ENCODE measurements at places on chromosomes 6 and 20.

- no peak for DNase-seq
Measured at GRCh38 chr6:3746119-3746691, 5.3 kb downstream of the PXDC1 start.

- no peak for DNase-seq
Measured at GRCh38 chr6:53796451-53796780, 1.6 kb downstream of the LRRC1 start.

DNA sequence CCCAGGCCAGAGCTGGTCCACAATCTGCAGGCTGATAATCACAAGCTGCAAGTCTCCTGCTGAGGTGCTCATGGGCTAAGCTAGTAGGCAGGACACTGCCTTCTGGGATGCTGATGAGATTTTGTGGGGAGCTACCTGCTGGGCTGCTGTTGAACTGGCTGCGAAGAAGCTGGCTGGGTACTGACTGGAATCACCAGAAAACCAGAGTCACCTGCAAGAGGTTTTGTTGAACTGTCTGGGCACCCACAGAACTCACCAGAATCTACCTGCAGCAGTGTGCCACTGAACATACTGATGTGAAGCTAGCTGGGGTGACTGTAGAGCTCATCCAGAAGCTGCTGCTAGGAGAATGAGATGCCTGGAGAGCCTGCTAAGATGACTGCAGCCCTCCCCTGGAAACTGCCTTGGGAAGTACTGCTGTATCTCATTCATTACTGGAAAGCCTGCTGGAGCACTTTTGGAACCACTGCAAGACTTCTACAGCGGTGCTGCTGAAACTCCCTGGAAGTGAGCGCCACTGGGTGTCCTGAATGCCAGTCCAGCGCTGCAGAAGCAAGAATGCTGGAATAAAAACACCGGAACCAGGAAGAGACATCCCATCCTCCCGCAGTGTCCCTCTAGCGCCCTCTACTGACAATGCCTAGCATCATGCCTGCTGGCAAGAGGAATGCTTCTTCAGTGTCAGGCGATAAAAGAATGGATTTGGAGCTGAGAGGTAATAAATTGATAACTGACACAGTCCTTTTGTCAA, 64.9 kb upstream of the ARHGAP18 start:
- DNase-seq, result peak; percentile 55

- no peak for DNase-seq
Measured at GRCh38 chr6:144377586-144378210, 92.6 kb downstream of the UTRN start.

GRCh38 chr6:26478985-26479278, 21.2 kb upstream of the BTN1A1 start:
- no peak for DNase-seq

GRCh38 chr6:133923938-133924593, 29.0 kb upstream of the TBPL1 start:
- DNase-seq, result peak; percentile 70

DNA sequence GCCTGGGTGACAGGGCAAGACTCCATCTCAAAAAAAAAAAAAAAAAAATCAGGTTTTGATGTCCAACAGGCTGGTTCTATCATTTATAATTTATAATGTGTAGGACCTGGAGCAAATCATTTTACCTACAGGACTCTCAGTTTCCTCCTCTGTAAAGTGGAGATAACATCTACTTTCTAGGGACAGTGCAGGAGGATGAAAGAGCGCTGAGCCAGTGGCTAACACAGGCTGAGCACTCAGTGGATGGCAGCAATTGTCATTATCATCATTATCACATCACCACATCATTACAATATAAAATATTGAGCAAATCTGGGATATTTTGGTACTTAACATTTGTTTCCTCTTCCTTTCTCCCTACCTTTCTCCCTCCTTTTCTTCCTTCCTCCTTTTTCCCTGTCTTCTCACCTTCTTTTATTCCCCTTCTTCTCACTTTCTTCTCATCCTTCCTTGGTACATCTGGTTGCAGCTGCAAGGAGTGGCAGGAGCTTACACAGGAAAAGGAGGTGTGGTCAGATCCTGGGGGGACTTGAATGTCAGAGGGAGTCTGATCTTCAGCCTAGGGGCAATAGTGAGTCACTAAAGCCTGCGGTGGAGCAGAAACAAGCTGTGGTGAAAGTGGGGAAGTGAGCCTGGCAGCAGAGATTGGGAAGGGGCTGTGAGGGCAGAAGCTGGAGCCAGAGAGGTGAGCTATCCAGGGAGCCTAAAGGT, 24.6 kb upstream of the CTNNBL1 start:
- no peak for DNase-seq

DNA sequence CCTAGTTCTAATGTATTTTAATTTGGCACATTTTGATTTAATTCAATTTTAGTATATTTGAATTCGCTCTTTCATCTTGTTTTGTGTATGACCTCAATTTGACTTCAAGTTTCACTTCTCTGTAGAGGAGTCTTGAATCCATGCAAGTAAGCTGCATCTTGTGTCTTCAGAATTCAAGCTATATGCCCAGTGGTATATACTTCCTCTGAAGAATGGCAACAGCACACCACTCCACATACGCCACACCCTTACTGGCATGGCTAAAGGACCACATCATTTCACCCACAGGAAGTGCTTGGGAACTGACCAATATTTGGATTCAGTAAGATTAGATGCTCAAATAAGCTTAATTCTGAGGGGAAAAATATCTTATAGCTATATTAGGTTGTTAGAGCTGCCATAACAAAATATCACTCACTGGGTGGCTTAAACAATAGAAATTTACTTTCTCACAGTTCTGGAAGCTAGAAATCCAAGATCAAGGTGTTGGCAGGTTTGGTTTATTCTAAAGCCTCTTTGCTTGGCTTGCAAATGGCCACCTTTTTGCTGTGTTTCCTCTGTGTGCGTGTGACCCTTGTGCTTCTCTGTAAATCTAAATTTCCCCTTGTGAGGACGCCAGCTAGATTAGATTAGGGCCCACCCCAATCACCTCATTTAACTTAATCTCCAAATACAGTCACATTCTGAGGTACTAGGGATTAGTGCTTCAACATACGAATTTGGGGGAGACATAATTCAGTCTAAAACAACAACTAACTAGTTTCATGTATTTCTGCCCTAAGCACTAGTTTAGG, 2.8 kb upstream of the ASF1A start:
- DNase-seq, result no peak

- DNase-seq, result no peak
Measured at GRCh38 chr20:63773571-63774241, 34.1 kb downstream of the SLC2A4RG start.

GRCh38 chr20:39897058-39897457, 792.0 kb downstream of the MAFB start:
- DNase-seq, result no peak

DNA sequence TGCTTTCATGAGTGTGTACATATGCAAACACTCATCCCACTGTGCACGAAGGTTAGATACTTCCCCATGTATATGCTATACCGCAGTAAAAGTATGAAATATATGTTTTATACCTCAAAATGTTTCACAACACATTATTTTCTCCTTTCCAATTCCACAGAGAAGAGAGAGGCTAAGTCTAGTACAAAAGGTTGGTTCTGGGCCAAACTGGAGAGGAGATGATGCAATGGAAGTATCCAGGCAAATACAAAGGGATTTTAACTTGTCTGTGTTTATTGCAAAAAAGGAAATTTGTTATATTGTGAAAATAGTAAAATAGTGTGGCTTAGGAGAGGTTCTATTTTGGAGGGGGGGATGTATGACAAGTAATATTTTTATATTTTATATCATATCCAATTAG, 112.6 kb downstream of the PLCB1 start:
- DNase-seq, result no peak

- DNase-seq, result peak; percentile 89
Measured at GRCh38 chr6:26157251-26158075, 70.2 kb downstream of the HFE start.

- no peak for DNase-seq
Measured at GRCh38 chr6:31717499-31718222, 2.5 kb downstream of the LY6G6D start.

GRCh38 chr6:36277946-36278470, 8.1 kb downstream of the PNPLA1 start:
- DNase-seq, result no peak

- DNase-seq, result no peak
Measured at GRCh38 chr6:140062043-140063020, 687.9 kb upstream of the CITED2 start.

GRCh38 chr6:68758559-68758958, 123.5 kb downstream of the ADGRB3 start:
- no peak for DNase-seq

GRCh38 chr6:169795196-169795595, 43.8 kb downstream of the ERMARD start:
- DNase-seq, result no peak

GRCh38 chr6:45714741-45715507, 300.7 kb downstream of the CLIC5 start:
- peak; percentile 73 for DNase-seq

DNA sequence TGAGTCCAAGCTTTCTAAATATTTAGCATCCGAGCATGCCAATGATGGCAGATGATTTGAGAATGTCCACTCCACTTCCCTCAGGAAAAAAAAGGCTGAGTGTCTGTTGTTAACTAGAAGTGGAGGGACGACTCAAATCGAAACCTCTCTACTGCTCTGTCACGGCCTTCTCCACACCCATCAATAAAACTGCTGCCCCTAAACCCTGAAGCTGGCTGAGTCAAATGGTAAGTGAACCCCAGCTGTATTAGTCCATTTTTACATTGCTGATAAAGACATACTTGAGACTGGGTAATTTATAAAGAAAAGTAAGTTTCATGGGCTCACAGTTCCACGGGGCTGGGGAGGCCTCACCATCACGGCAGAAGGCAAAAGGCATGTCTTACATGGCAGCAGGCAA, 707.0 kb downstream of the QKI start:
- DNase-seq, result no peak

DNA sequence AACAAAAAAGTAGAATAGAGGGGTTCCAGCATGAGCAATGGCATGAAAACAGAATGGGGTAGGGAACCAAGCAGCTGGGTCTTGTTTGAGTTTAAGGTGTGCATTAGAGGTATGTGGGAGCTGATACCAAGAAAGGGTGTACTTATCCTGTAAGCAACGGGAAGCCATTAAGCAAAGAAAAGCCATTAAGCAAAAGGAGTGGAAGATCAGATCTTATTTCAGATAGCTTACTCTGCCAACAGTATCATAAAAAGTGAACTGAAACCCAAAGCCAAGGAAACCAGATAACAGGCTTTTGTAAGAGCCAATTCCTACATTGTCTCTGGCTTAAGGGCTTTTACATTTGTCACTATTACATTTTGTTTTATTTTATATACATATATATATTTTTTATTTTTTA, 21.3 kb upstream of the BEND6 start:
- DNase-seq, result no peak

DNA sequence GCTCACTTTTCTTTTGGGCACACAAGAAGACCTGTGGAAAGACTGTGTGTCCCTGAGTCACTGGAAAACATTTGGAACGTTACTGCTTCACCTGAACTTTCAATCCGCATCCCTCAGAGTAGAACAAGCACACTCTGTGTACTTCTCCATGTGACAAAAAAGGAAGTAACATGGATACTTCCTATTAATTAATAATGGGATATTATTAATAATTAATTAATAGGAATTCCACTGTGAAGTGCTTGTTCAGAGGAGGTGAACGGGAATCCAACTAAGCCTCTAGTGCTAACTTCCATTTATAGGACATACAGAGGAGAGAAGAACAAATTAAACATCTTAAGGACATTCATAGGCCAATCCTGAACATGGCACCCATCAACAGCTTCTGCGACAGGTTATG, 407.8 kb downstream of the SYNE1 start:
- DNase-seq, result no peak

DNA sequence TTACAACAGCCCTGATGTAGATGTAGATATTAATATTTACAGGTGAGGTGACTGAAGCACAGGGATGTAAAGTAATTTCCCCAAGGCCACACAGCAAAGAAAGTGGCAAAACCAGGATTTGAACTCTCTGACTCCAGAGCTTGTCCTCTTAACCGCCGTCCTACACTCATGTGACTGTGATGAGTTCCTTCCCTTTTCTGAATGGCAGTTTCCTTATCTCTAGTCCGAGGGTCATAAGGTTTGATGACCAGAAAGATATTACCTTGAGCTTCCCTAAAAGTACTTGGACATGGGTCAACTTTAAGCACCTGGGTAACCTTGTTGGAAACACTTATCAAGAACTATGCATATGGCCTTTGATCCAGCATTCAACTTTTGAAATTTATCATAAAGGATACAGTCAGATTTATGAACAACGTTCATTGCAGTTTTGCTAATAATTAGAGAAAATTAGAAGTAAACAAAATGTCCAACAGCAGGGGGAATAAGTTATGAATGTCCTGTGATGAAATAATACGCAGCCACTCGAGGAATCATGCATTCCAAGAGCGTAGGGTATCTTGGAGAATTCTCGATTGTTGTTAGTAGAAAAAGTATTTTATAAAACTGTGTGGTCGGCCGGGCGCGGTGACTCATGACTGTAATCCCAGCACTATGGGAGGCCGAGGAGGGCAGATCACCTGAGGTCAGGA, 2.3 kb upstream of the TLDC2 start:
- DNase-seq, result no peak

- DNase-seq, result no peak
Measured at GRCh38 chr20:309306-309840, 12.0 kb downstream of the ZCCHC3 start.

- DNase-seq, result no peak
Measured at GRCh38 chr6:5139828-5140771, 55.0 kb downstream of the PPP1R3G start.

GRCh38 chr6:68197356-68197755, 437.7 kb upstream of the ADGRB3 start:
- no peak for DNase-seq

DNA sequence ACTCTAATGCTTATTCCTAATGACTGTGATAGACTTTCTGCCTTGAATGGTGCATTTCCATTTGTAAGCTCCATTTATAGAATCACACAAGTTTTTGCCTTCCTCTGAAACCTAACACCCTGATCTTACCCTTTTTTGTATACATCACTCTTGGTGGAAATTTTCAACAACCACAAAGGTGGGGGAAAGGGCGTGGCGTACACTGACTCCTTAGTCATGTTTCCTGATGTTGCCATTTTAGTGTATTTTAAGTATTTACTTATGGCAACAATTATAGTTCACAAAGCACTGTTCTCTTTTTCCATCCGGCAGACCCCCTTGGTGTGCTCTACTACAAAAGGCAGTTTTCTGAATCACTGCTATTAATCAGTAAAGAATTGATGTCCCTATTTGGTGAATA, 92.0 kb downstream of the ATXN1 start:
- DNase-seq, result peak; percentile 70

DNA sequence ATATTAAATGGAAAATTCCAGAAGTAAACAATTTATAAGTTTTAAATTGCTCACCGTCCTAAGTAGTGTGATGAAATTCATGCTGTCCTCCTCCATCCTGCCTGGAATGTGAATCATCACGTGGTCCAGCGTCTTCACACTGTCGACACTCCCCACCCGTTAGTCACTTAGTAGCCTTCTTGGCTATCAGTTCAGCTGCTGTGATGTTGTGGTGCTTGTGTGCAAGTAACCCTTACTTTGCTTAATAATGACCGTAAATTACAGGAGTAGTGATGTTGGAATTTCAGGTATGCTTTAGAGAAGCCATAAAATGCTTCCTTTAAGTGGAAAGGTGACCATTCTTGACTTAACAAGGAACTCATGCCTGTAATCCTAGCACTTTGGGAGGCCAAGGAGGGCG, 25.2 kb downstream of the RIOK1 start:
- DNase-seq, result no peak

Measured in activated CD4-positive, alpha-beta T cell treated with anti-CD3 and anti-CD28 coated beads, Interleukin-2, amount 10 ng/mL, durations not matched to agents 7 days and 5 days (primary cell).